Dermis microvascular lymphatic vessel endothelial cell (primary cell): ENCODE measurements at places on chromosomes 7 and 10.

DNA sequence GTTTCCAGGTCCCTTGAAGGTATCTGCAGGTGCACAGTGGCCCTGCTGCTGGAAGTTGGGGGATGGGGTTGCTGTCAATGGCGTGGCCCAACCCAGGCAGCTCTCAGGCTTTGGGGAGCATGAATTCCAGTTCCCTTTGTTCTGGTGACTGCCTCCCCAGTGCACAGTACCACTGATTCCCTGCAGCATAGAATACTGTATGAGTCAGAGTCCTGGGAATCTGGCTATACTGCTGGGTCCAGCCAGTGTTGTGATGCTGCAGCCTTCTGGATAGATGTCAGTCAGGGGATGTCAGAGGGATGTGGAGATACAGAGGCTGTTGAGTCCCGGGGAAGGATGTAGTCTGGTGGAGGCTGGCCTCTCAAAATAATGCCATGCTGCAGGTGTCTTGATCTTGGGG, 99.3 kb downstream of the LANCL2 start:
- DNase-seq, result no peak

DNA sequence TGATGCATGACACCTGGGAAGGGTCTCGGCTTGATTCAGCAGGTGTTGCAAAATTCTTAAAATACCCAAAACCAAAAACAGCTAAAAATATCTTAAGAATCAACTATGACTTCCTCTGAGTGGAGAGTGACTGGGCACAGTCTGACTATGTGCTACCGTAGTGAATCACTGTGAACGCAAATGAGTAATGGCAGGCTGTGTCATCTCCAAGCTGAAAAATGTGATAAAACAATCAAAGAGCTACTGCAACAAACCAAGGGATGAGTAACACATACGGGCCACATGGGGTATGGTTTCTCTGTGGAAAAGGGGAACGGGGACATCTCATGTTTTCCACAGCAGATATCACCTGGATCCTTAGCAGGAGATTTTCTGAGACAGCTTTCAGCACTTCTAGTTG, 127.5 kb downstream of the ABCA13 start:
- no peak for DNase-seq

DNA sequence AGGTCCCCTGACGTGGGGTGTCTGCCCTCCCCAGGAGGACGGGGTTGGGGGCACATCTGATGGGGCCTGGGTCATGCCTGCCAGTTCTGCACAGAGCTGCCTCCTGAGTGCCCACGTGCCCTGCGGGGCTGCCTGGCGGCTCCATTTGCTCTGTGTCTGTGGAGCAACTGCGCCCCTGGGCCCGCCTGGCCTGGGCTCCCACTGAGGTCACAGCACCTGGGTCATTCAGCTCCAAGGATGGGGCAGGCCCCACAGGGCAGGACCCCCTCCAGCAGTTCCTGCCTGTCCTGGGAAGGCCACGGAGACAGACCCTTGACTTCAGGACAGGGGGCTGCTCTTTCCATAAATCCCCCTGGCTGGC, 590.6 kb downstream of the PTPRN2 start:
- DNase-seq, result no peak

- no peak for DNase-seq
Measured at GRCh38 chr7:96311967-96312366, 9.9 kb downstream of the SLC25A13 start.

DNA sequence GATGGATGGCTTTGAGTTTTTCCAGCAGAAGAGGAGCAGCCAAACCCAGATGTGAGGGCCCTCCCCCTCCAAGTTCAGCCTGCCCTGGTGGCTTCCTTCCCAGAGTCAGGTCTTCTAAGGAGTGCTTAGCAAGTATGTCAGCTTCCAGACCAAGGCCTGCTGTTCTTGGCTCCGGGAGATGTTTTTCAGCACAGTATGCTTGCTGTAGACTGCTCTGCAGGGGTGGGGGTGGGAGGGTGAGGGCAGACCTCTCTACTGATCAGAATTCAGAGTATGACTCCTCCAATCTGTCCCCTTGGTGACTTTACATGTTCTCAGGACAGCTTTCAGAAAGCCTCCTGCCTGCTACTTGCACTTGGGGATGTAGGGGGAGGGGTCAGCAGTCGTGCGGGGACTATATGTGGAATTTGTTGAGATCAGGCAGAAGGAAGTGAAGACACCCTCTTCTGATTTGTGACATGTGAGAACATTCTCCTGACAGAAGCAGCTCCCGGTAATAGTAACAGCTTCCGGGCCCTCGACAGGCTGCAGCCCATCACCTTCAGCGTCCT, 516.4 kb upstream of the ZMIZ1 start:
- DNase-seq, result no peak

- no peak for DNase-seq
Measured at GRCh38 chr10:47178537-47179290, 121.3 kb upstream of the GDF10 start.

DNA sequence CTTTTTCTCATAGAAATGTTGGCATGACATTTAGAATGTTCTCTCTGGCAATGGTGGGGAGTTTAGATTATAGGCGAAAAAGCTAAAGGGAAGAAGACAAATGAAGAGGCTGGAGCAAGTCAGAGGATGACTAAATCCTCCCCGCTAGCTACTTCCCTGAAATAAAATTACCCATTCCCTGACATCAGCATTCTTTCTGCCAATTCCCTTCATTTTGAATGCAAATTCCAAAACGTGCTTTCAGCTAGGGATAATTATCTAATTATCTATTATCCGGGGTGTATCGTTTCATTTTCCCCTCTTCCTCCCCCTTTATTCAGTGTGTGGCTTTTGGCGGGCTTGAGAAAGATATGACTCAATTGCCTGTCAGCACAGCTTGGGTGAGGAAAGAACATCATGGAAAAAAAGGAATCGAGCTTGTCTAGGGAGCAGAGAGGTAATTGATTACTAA, 672.3 kb downstream of the TNS3 start:
- no peak for DNase-seq

GRCh38 chr7:90710466-90710850, 114.3 kb downstream of the CDK14 start:
- no peak for DNase-seq

- DNase-seq, result no peak
Measured at GRCh38 chr7:140403878-140404564, at the start of gene RAB19. RAB19 (plus strand) TSS chr7:140404058; CDS start chr7:140407647, 3,589 bp downstream.
